Psoas muscle (tissue), 8 donors: ENCODE measurements at places on chromosomes 1 and 21.
A peak's percentile ranks its signal among the peaks of the same experiment; 100 is the strongest.

- no peak for DNase-seq
- H3K36me3 ChIP-seq: no peaks in the 10 kb centered on the region
- H3K27me3 ChIP-seq: no peaks in the 10 kb centered on the region
- H3K4me3 ChIP-seq: no peak overlapping the region
Measured at GRCh38 chr1:235898126-235898525, 31.4 kb upstream of the LYST start.

GRCh38 chr1:151494741-151495281 is 16.4 kb upstream of the CGN start:
- no peaks in the 10 kb centered on the region for H3K4me1 ChIP-seq
- H3K27ac ChIP-seq: no peak overlapping the region
- no peaks in the 10 kb centered on the region for H3K36me3 ChIP-seq
- H3K27me3 ChIP-seq: no peaks in the 10 kb centered on the region
- no peak for DNase-seq

DNA sequence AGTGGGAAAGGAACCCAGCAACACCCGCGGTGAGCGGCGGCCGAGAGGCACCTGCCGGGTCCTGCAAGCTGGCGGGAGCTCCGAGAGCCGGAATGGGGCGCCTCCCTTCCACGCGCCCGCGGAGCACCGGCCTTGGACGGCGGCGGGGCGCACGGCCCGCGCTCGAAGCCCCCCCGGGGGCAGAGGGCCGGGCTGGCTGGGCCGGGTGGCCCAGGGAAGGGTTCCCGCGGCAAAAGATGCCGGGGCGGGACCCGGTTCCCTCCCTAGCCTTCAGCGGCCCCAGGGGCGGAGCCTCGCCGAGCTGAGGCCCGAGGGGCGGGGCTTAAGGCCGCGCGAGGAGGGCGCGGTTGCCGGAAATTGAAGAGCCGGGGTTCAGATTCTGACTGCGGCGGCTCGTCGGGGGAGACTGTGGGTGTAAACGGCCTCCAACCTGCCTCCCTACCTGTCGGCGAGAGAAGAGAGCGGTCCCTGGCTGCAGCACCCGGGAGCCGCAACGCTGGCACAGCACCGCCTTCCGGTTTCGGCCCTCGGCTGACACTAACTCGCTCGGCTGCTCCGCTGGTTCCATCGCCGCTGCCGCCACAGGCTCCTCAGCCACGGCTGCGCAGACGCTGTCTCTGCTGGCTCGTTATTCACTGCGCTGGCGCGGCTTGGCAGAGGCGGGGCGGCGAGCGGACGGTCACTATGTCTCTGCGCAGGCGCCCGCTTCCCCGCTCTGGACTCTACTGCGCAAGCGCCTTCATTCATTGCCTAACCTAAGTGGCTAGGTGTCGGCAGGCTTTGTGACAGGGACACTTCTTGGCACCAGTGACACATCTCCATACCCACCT is at the start of gene RABIF:
Gene RABIF (minus strand): TSS at position 619 of the 830 bp plus-strand sequence. CDS start 51 bp downstream, at position 568.
- DNase-seq: peak; percentile 96
- peak within 1 kb of the TSS; percentile 96 for H3K4me3 ChIP-seq
- H3K36me3 ChIP-seq: peaks cover 34% of the 10 kb centered on the region
- H3K27me3 ChIP-seq: no peaks in the 10 kb centered on the region

DNA sequence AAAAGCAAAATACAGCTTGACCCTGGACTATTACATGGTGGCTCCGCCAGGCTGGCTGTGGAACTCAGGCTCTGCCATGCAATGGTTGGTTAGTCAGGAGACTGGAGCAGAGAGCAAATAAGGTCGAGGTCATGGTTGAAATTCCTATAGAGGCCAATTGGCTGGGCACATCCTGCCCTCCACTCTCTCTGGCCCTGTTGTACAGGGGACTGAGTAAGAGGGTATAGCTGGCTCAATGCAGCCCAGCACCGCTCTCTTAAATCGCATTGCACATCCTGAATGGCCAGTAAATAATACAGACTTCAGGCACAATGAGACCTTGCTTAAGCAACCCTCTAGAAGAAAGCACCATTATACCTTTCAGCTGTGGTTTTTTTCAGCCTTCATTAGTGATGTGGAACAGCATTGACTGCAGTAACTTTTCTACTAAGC is 59.3 kb upstream of the PPP2R5A start:
- H3K4me3 ChIP-seq: no peak overlapping the region
- no peaks in the 10 kb centered on the region for H3K27me3 ChIP-seq
- H3K36me3 ChIP-seq: no peaks in the 10 kb centered on the region
- H3K27ac ChIP-seq: no peak overlapping the region
- no peak for DNase-seq

- H3K27ac ChIP-seq: no peak overlapping the region
- no peak for DNase-seq
- no peaks in the 10 kb centered on the region for H3K4me1 ChIP-seq
Measured at GRCh38 chr1:221347706-221348105, 394.2 kb downstream of the DUSP10 start.

DNA sequence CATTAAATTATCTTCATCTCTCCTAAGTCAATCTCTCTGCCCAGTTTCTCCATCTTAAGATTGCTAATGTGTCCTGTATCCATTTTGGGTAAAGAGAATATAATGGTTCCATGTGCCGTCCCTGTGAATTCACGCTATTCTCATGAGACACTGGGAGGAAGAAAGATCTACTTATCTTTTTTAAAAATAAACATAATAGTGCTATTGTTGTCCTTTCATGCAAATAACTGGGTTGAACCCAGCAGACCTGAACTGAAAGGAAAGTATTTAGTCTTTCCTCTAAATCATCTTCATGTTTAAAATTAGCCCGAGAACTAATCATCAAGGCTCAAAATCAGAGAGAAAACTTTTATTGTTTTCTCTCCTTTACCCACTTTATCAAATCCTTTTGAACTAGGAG is 22.4 kb downstream of the SLAMF1 start:
- H3K4me1 ChIP-seq: no peaks in the 10 kb centered on the region
- H3K27ac ChIP-seq: no peak overlapping the region
- DNase-seq: no peak
- no peak overlapping the region for H3K4me3 ChIP-seq

DNA sequence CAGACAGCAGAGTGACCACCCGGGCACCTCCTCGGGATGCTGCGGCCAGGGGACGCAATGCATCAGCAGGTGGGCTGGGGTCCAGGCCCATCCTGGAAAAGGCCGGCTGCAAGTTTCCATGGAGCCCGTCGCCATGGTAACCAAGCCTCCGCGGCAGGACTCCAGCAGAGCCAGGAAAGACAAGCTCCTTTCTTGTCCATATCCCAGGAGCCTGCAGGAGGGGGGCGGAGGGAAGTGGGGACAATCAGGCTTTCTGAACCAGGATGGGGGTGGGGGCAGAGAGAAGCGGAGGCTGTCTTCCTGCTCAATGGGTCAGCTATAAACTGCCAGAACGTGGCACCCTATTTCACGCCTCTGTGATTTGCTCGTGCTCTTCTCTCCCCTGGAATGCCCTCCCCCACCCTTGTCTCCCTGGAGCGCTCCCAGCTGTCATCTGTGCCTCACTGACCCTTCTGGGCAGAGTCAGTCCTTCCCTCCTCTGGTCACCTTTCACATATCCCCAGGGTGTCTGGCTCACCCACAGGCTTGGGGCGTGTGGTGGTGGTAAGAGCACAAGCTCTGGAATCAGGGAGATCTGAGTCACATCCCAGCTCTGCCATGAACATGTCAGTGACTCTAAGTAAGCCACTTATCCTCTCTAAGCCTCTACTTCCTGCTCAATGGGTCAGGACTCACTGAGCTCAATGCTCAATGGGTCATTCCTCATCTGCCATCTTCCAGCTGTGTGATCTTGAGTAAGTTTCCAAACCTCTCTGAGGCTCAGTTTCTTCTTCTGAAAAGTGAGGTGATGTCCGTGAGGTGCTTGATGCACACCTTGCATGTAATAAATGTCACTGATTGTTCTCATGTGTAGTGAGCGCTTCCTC is 58.9 kb upstream of the LAPTM5 start:
- H3K4me1 ChIP-seq: no peaks in the 10 kb centered on the region
- no peaks in the 10 kb centered on the region for H3K27me3 ChIP-seq
- H3K4me3 ChIP-seq: no peak overlapping the region
- no peak for DNase-seq
- H3K27ac ChIP-seq: no peak overlapping the region

DNA sequence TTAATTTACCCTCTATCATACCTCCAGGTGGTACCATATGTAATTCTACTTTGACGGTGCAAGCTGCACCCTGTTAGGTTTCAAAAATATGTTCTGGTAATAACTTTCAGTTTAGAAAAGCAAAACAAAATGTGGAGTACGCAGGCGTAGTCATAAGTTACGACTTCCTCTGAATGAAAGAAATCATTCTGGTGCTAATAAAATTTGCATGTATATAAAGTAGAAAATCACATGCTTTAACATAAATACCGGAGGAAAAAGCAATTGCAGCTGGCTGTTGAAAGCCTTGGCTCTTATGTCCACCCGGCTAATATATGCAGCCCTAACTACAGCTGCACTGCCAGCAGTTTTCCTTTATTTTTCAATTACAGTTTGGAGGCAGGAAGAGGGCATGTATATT is 65.2 kb upstream of the TMPRSS15 start:
- H3K4me1 ChIP-seq: no peaks in the 10 kb centered on the region
- no peaks in the 10 kb centered on the region for H3K27me3 ChIP-seq
- H3K27ac ChIP-seq: no peak overlapping the region
- H3K36me3 ChIP-seq: no peaks in the 10 kb centered on the region
- no peak overlapping the region for H3K4me3 ChIP-seq

DNA sequence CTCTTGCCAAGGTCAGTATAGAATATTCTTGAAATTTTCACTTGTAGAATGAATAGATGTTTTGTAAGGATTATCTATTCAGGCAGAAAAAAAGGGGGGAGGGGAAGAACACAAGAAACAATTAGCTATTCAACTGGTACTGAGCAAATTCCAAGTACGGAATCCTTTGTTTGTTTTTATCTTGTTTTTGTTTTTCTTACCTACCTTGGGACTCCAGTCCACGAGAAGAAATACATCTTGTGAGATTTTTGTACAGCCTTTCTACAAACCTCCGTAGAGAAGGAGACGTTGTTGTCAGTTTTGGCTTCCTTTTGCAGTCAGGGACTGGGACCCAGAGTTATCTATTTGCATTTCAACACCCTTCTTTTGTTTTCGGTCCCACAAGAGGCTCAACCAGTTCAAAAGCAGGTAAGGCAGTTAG is 36.0 kb downstream of the ZNF281 start:
- H3K36me3 ChIP-seq: no peaks in the 10 kb centered on the region
- no peak for DNase-seq
- no peak overlapping the region for H3K27ac ChIP-seq

GRCh38 chr1:63635681-63636080 is 42.5 kb downstream of the PGM1 start:
- DNase-seq: no peak
- no peaks in the 10 kb centered on the region for H3K27me3 ChIP-seq
- peaks cover 97% of the 10 kb centered on the region for H3K36me3 ChIP-seq
- peaks cover 7% of the 10 kb centered on the region for H3K4me1 ChIP-seq
- no peak overlapping the region for H3K4me3 ChIP-seq
- H3K27ac ChIP-seq: no peak overlapping the region

GRCh38 chr1:56063461-56063860 is 515.9 kb downstream of the PLPP3 start:
- no peak overlapping the region for H3K4me3 ChIP-seq
- no peaks in the 10 kb centered on the region for H3K36me3 ChIP-seq
- no peak overlapping the region for H3K27ac ChIP-seq
- peak; percentile 35 for DNase-seq
- H3K27me3 ChIP-seq: no peaks in the 10 kb centered on the region

GRCh38 chr1:163535807-163536206 is 214.1 kb downstream of the NUF2 start:
- no peak overlapping the region for H3K4me3 ChIP-seq
- no peak for DNase-seq
- H3K27ac ChIP-seq: no peak overlapping the region
- no peaks in the 10 kb centered on the region for H3K36me3 ChIP-seq

GRCh38 chr1:66532798-66533783 is 862 bp upstream of the SGIP1 start:
- H3K4me1 ChIP-seq: no peaks in the 10 kb centered on the region
- no peaks in the 10 kb centered on the region for H3K36me3 ChIP-seq
- H3K4me3 ChIP-seq: peak overlapping the region; percentile 60
- DNase-seq: peak; percentile 58
- H3K27me3 ChIP-seq: peaks cover 6% of the 10 kb centered on the region

DNA sequence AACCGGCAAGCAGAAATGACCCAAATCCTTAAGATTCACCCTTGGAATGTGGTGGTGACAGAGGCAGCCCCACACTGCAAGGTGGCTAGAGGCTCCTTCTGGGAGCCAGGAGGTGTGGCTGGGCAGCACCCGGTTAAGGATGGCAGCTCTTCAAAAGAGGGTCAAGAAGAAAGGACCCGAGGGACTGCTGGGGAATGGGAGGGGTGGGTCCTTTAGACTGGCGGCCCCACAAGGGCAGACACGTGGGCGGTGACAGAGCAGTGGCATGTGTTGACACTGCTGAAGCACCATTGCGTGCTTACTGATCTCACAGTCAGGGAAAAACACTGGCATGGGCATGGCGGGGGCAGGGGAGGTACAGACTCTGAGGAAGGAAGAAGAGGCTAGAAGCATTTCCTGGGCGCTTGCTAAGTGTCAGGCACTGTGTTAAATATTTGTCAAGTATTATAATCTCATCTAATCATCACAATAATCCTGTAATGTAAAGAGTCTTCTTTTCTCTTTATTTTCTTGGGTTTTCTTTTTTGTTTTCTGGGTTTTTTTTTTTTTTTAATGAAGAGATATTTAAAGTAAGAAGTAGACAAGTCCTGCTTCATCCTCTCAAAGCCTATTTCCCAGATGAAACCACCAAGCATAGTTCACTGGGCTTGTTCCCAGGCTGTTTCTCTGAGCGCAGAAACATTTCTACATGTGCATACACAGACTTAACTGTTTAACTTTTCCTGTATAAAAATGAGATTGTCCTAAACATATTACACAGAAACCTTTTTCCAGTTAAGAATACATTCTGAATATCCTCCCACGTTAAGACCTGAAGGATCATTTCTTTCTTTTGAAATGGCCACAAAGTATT is 165.8 kb upstream of the EDN2 start:
- no peak overlapping the region for H3K27ac ChIP-seq
- DNase-seq: peak; percentile 22
- H3K4me3 ChIP-seq: no peak overlapping the region
- H3K4me1 ChIP-seq: peaks cover 9% of the 10 kb centered on the region
- no peaks in the 10 kb centered on the region for H3K27me3 ChIP-seq
- H3K36me3 ChIP-seq: no peaks in the 10 kb centered on the region

- no peaks in the 10 kb centered on the region for H3K36me3 ChIP-seq
- DNase-seq: no peak
- no peaks in the 10 kb centered on the region for H3K4me1 ChIP-seq
- H3K27me3 ChIP-seq: no peaks in the 10 kb centered on the region
- H3K27ac ChIP-seq: no peak overlapping the region
- H3K4me3 ChIP-seq: no peak overlapping the region
Measured at GRCh38 chr1:197677313-197677712, 98.0 kb downstream of the DENND1B start.
